Hypothalamus (tissue), 51 donors: ENCODE measurements at places on chromosomes 11 and 22.

DNA sequence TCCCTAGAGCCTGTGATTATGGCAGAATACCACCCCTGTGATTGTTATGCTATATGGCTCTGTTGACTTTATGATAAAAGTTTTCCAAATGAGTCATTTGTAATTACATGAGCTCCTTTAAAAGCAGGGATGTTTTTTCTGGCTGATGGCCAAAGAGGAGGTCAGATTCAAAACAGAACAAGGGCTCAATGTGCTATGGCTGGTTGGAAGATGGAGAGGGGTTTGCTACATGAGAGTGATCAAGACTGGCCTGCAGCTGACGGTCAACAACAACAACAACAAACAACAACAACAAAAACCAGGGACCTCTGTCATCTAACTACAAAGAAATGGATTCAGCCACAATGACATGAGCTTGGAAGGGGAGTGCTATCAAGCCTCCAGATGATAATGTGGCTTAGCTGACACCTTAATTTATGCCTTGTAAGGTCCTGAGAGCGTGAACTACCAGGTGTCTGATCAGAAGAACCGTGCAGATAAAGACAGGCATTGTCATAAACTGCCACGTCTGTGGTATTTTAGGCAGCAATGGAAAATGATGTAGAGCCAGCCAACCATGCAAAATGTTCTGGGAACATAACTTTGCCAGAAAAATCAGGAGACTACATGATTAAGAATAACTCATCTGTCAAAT is 47.2 kb downstream of the PIWIL3 start:
- DNase-seq, result no peak

GRCh38 chr11:32374261-32374711 is 61.1 kb downstream of the WT1 start:
- no peak for DNase-seq

DNA sequence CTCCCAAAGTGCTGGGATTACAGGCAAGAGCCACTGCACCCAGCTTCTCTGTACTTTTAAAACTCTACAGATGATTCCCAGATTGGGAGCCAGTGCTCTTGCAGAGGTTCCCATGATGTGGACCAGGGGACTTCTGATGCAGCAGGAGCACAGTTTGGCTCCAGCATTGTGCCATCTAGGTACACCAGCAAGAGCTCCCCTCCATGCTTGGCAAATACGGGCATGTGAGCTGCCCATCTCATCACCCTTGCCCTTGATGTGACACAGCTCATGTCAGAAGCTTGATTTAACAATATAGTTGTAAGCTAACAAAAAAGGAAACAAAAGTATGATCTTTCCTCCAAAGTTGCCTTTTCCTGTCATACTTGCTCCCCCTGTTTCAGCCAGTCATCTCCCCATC is 28.7 kb downstream of the SNU13 start:
- no peak for DNase-seq

DNA sequence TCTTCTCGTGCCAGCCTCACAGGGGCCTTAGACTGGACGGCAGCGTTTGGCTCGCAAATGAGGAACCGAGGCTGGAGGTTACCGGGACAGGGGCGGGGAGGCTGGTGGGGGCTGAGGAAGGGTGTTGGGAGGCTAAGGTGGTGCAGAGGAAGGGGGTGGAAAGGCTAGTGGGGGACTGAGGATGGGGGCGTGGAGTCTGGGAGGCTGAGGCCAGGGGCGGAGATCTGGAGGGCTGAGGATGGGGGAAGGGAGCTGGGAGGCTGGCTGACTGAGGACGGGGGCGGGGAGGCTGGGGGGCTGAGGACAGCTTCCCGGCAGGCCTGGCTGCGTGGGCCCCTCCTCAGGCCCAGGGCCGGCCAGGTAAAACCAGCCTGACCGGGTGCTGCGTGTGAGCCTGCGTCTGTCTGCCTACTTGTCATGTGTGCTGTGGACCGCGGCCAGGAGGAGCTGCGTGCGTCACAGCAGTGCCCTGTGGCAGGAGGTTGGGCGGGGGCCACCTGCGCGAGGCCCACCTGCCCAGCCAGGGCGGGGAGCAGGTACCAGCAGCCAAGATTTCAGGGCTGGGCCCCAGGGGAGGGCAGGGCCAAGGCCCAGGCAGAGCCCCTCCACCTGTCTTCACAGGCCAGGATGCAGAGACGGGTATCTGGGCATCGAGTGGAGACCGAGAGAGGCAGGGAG is 9.4 kb upstream of the PIM3 start:
- no peak for DNase-seq

- DNase-seq, result no peak
Measured at GRCh38 chr11:14898355-14898754, 6.3 kb upstream of the CYP2R1 start.

GRCh38 chr11:57901278-57901677 is 122.4 kb upstream of the OR9Q1 start:
- no peak for DNase-seq

GRCh38 chr11:131389582-131389981 is 19.2 kb downstream of the NTM start:
- no peak for DNase-seq

GRCh38 chr11:61966734-61967115 is 709 bp downstream of the FTH1 start:
- no peak for DNase-seq

GRCh38 chr11:75786101-75786736 is 17.6 kb downstream of the DGAT2 start:
- DNase-seq, result no peak

DNA sequence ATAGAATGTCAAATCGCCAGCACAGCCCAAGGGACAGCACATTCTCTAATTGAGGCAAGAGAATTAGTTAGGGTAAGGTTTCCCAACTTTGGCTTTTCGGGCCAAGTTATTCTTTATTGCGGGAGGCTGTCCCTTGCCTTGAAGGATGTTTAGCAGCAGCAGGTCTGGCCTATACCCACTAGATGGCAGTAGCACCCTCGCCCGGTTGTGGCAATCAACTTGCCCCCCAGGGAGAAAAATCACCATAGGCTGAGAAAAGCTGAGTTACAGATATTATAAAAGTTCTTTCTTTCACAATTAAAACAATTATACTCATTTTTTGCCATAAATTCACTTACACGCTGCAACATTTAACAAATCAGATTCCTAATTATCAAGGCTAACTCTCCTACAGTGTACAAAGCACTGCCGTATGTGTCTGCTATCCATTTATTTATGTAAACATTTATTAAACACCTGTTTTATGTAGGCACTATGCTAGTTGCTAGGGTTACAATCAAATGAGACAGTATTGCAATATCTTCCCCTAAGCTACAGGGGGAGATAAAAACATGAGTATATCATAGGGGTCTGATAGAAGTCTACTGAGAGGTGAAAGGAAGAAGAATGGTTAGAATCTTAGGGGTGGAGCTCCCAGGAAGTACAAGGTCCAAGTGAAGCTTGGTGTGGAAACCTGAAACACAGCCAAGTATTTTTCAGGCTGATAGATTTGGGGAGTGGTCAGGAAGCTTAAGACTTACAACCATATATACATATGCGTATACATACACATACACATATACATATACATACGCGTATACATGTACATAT is 452.3 kb downstream of the RAB38 start:
- no peak for DNase-seq

GRCh38 chr22:35708453-35708852 is 9.2 kb upstream of the APOL5 start:
- no peak for DNase-seq

- no peak for DNase-seq
Measured at GRCh38 chr11:92131289-92131865, 93.2 kb upstream of the FAT3 start.

- no peak for DNase-seq
Measured at GRCh38 chr22:19688301-19689290, 25.7 kb upstream of the SEPTIN5 start.

DNA sequence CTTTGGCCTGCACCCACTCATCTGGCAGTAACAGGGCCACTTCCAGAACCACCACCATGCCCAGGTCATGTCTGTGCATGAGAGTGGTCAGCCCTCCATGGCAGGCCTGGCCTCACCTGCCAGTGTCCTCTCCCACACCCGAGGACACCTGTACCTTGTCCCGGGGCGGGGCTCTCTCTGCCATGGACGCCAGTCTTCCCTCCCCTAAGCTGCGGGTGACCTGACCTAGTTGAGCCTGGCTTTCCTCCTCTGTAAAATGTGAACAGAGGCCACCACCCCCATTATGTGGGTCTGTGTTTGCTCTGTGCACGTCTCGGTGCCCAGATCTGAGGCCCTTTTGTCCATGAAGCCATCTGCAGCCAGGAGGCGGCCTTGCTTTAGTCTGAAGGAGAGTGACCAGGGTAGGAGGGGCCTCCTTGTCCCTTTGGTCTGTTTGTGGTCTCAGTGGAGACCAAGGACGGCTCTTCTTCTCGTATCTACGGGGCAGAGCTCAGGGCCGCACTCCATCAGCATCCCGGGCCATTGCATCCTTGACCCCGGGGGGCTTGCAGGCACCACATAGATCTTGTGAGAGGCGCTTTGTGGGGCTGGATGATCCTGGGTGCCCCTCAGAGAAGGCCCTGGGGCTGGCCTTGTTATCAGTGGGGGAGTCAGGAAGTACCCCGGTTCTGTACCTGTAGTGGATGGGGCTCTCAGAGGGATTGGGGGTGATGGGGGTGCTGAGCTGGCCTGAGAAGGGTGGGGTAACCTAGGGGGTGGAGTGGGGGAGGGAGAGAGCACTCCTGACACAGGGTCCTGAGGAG is 121.6 kb downstream of the KCNQ1 start:
- no peak for DNase-seq
